ENCODE measurements at places on chromosomes 7 and 10.

GRCh38 chr7:91846436-91846835, 34.1 kb downstream of the MTERF1 start:
- DNase-seq: no peak

DNA sequence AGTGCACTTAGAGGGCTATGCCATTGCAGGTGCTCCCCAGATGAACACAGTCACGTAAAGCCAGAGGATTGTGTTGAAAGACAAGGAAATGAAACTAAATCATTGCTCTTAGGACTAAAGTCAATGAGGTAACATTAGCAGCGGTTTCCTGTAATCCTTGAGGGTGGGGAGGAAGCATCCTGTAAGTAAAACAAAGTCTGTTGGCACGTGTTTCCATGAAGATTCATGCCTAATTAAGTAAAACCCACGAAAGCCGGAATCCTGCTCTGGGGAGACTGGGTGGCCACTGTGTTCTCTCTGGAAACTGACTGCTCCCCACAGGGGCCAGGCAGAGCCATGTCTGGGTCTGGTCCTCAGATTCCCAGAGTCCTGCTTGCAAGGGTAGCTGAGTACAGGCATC, 18.3 kb downstream of the STEAP1B start:
- DNase-seq: peak; percentile 46

DNA sequence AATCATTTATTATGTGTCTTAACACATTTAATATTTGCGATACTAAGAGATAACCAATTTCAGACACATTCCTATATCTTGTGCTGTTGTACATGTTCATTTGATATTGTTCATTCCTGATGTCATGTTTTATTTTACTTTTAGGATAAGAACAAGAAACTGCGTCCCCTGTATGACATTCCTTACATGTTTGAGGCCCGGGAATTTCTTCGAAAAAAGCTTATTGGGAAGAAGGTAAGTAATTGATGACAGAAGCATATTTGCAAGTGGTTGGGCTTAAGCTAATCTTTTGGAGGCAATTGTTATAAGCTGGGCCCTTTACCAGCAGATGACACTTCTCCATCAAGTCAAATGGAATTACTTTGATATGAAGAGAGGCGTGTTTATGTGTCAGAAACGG, 155.3 kb downstream of the SND1 start:
- DNase-seq: no peak

DNA sequence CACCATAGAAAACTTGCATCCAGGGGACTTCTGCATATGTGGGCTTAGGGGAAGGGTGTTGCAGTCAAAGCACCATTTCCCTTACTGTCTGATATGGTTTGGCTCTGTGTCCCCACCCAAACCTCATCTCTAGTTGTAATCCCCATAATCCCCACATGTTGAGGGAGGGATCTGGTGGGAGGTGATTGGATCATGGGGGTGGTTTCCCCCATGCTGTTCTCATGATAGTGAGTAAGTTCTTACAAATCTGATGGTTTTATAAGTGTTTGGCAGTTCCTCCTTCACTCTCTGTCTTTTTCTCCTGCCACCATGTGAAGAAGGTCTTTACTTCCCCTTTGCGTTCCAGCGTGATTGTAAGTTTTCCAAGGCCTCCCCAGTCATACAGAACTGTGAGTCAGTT, 177.4 kb downstream of the ADK start:
- no peak for DNase-seq

GRCh38 chr10:60942134-60942787, 1.7 kb downstream of the RHOBTB1 start:
- no peak for DNase-seq

DNA sequence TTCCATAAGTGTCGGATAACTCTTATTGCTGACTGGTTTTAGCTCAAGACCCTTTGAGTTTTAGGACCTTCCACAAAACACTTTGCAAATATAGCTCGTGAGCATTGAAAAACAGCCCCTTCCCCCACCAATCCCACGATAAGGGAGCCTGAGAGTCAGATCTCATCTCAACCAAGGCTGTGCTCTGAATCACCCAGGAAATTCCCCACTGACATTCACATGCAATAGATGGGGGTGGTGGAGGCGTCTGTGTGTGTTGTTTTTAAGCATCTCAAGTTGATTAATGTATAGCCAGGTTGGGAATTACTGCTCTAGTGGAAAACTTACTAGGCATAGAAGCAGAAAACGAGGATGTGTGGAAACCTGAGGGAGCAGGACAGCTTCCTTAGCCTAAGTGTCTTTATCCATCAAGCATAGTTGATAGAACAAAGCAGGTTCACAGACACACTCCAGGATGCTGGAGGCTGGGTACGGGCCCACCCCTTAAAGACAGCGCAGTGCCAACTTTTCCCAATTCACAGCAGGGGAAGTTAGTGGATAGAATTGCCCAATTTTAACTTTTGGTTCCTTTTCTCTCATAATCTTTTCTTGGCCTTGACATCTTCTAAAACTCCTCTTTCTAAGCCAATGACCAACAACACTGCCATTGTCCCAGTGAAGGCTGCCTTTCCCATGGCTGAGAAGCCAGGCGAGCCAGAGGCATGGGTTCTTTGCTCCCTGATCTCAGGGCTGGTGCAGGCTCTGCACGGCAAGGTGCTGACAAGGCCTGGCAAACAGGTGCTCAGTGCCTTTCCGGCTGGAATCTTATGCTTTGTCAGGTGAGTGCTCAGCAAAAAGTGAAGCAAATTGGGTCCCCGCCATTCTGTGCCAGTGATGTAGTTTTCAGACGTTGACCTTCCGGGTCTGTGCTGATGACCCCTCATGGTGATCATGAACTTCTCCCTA, 98.5 kb upstream of the INSIG1 start:
- no peak for DNase-seq

DNA sequence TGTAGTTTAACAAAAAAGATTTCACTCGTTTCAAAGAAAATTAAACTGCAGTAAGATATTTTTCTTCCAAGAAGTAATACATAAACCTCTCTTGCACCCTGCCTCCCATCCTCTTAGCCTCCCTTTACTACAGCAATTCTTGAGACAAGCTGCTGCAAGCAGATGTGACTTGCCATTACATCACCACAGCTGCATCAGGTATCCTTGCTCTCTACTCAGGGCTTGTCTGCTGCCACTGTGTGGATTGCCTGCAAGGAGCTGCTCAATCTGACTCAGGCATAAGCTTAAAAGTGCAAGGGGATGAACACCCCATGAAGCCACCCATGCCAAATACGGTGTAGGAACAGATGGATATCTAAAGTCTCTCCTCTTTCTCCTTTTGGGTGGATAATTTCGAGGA, 609.9 kb downstream of the DNAJB9 start:
- no peak for DNase-seq

Measured in NCI-H2081 (cell line).